ENCODE measurements at places on chromosomes 6 and 20.

DNA sequence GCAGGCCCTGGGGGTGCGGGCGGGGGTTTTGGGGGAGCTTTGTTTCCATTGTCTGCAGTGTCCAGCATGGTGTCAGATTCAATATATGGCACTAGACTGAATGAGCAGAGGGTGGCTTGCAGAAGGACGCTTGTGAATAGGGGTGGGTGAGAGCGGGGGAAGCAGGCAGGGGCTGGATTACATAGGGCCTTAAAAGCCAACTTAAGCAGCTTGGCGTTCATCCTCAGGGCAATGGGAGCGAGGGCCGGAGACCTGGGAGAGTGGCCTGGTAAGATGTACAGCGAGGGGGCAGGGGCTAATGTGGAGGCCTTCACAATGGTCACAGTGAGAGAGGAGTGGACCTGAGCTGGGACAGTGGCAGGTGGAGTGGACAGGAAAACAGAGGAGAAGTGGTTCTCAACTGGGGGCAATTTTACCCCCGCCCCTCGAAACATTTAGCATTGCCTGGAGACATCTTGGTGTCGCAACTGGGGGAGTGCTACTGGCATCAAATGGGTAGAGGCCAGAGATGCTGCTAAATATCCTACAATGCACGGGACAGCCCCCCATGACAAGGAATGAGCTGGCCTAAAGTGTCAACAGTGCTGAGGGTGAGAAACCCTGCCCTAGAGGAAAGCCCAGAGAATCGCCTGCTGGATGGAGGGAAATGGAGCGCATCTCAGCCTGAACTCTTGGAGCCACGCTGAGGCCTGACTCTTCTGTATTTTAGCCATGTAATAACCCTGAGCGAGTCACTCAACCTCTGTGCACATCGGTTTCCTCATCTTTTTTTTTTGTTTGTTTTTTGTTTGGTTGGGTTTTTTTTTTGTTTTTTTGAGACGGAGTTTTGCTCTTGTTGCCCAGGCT, 15.1 kb upstream of the BAK1 start:
- DNase-seq: no peak

GRCh38 chr6:85775883-85776282, 133.2 kb upstream of the SYNCRIP start:
- no peak for DNase-seq

- DNase-seq: no peak
Measured at GRCh38 chr6:151136141-151136755, 103.5 kb upstream of the AKAP12 start.

- no peak for DNase-seq
Measured at GRCh38 chr20:38226553-38226952, 34.0 kb downstream of the KIAA1755 start.

DNA sequence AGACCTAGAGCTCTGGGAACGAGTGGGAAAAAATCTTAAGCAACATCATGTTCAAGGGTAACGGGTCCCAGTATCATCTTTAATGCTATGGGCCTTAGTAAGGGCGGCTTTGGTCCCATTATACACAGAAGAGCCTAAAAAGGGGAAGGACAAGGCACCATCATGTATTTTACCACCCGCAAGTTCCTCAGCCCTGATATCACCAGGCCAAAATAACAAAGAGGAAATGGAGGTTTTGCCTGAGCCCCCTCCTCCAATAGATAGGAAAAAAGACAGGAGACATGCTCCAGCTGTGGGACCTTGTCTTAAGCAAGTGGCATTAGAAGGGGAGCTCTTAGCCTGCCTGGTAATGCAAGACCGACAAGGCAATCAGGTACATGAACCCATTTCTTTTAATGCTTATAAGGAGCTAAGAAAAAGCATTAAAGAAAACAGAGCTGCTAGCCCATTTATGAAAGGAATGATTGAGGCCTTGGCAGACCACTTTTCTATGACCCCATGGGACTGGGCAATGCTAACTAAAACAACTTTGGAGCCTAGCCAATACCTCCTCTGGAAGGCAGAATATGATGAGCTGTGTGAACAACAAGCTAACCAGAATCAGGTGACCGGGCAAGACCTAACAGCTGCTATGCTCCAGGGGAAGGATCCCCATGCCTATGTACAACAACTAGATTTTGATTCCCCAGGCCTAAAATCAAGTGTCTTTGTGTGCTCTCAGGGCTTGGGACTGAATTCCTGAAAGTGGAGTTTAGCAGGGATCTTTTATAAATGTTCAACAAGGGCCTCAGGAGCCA, 23.2 kb downstream of the HLA-DPA1 start:
- DNase-seq: no peak

DNA sequence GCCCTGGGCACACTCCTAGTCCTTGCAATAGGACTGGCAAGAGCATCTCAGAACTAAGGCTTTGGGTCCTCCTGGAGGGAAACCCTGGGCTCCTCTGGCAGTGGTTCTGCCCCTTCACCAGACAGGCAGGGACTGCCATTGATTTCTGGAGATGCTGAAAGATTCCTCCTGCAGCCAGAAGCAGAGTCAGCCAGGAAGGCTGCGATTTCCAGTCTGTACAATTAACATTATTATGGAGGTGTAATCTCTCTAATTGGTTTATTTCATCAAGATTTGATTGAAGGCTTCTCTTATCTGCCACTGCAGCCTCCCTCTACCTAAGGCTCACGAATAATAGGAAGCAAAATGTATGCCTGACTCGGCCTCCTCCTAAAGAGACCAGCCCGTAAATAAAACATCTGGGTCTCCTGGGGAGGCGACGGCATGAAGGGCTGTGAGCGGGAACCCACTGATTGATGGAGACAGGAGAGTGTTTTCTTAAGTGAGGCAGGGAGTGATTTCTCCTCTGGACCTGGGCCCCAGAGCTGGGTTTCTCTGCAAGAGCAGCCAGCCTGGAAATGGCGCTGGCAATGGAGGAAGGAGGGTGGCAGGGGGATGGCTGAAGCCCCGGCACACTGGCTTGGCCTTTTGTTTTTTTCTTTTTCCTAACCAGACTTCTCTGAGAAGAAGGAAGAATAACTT, 689.6 kb downstream of the DHX35 start:
- DNase-seq: no peak

- no peak for DNase-seq
Measured at GRCh38 chr6:34145161-34146020, 496 bp downstream of the GRM4 start.

- DNase-seq: no peak
Measured at GRCh38 chr6:122438975-122439374, 32.6 kb downstream of the SERINC1 start.

DNA sequence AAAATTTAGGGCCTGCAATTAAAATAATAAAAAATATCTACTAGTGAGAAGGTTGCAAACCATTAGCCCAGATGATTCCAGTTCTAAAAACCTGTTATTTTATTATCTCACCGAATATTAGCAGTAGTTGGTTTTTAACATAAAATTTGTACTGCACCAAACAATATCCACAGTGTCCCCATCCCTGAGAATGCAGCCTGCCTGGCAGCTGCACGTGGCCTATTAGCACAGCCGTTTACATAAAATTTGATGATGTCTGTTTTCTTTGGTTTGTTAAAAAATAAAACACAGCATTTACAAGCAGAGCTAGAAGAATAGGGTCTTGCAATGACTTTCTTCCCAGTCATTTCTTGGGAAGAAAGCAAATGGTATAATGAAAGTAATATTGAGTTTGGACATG, 58.2 kb downstream of the FUT9 start:
- no peak for DNase-seq

DNA sequence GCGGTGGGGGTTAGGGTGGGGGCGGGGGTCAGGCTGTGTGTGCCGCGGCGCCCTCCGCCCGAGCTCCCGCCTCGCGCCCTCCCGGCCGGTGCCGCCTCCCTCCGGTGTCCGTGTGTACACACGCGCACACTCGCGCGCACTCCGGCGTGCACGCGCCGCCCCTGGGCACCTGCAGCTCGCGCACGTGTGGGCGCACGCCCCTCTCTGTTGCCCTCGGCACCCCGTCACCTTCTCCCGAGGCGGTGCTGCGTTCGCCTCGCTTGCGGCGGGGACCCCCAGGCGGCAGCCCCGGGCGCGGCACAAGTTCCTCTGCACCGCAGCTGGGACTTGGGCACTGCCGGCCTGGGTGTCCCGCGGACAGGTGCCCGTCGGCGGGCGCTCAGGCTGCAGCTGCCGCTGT, 525 bp downstream of the MACROD2 start:
- DNase-seq: no peak
